ENCODE measurements at places on chromosomes 3 and 15. TPM values are rescaled to one million over a fixed set of nuclear protein-coding genes. Genes with fewer than 3 reads are reported as not detected.
A peak's percentile ranks its signal among the peaks of the same experiment; 100 is the strongest.

DNA sequence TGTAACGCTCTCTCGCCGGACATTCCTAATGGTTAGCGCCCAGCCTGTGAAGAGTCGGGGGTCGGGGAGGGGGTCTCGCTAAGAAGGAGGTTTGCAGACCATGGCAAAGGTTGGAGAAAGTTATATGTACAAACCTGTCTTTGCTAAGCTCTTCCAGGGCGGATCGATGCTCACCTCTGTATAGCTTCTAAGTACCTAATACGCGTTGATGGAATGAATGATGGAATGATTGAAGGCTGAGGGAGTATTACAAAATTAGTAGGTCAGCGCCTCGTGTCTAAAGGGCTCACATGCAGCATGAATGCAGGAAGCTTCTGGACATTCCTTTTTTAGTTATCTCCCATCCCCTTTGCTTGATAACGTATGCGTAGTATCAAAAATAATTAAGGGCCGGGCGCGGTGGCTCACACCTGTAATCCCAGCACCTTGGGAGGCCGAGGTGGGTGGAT, 305 bp upstream of the KPNA1 start:
- no peak for DNase-seq

GRCh38 chr3:156014489-156014888, 105.9 kb upstream of the KCNAB1 start:
- no peak for DNase-seq

DNA sequence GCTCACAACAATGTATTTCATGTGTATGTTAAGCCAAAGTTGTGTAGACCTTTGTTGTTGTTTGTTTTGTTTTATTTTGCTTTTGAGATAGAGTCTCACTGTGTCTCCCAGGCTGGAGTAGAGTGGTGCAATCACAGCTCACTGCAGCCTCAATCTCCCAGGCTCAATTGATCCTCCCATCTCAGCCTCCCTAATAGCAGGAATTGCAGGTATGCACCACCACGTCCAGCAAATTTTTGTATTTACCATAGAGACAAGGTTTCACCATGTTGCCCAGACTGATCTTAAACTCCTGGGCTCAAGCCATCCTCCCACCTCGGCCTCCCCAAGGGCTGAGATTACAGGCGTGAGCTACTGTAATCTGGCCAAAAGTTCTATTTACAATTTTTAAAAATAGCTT, 2.7 kb downstream of the HERC1 start:
- DNase-seq = no peak

DNA sequence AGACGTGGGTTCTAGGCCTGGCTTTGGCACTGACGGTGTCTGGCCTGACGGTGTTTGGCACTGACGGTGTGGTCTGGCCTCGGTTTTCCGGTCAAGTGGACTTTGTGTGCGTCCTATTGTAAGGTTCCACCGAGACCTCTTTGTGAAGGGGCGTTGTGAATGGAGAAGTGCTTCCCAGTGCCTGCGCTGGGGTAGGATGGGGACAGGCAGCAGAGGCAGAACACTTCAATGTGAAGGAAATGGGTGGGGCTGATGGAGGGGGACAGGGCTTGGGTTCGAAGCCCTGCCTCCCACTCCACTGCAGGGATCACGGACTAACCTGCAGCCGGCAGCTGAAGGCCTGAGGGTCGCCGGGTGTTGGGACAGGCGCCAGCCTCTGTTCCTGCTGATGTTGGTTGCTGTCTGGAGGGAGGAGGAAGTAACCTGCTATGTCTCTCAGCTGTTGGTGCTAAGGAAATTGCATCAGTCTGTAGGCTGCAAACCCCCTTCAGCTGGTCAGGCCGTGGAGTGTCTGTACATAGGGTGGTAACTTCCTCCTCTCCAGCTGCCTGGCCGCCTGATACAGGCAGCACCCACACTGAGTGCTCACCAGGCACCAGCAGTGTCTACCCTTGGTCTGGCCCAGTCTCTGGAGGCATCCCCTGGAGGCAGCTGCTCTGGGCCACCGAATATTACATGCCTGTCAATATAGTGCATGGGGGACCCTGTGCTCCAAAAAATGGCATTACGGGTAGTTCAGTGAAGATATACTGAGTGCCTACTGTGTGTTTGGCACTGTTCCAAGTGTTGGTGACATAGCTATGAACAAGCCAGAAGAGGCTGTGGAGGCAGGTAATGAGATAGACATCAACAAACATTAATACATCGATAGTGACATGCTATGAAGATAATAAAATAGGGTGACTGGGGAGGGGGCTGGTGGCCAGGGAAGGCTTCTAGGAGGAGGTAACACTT, 1.1 kb downstream of the TM6SF1 start:
- no peak for DNase-seq

DNA sequence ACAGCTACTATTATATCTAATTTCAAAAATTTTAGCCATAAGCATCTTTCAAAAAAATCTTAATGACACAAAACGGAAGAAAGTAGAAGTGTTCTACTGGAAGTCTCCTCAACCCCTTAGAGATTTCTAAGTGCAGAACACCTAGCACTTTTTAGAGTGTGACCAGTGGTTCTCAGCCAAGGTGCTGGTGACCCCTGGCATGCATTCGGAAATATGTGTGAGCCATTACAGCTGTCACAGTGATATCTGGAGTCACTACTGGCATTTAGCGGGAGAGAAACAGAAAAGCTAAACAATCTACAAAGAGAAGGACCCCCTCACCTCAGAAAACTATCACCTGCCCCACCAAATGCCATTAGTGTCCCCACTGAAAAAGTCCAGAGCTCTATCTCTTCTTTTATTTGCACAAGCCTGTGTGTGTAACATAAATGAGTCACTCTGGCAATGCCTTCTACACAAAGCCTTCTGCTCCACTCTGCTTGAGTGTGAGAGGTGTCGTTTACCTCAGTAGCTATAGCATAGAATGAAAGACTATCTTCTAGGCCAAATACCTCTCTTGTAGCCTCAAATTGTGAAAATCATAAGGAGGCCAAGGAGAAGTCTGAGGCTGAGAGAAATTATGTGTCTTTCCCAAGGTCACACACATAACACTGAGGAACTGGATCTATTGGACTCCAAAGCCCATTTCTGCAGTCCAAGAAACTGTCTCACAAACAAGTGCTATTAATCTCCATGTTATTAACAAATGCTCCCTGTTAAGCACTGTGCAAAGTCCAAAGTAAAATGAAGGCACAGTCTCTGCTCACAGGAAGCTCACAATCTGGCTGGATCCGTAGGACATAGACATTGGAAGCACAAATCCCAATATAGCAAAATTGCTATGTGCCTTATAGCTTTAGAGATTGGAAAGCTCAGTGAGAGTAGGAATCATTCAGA, 28.5 kb upstream of the KCNMB2 start:
- no peak for DNase-seq

DNA sequence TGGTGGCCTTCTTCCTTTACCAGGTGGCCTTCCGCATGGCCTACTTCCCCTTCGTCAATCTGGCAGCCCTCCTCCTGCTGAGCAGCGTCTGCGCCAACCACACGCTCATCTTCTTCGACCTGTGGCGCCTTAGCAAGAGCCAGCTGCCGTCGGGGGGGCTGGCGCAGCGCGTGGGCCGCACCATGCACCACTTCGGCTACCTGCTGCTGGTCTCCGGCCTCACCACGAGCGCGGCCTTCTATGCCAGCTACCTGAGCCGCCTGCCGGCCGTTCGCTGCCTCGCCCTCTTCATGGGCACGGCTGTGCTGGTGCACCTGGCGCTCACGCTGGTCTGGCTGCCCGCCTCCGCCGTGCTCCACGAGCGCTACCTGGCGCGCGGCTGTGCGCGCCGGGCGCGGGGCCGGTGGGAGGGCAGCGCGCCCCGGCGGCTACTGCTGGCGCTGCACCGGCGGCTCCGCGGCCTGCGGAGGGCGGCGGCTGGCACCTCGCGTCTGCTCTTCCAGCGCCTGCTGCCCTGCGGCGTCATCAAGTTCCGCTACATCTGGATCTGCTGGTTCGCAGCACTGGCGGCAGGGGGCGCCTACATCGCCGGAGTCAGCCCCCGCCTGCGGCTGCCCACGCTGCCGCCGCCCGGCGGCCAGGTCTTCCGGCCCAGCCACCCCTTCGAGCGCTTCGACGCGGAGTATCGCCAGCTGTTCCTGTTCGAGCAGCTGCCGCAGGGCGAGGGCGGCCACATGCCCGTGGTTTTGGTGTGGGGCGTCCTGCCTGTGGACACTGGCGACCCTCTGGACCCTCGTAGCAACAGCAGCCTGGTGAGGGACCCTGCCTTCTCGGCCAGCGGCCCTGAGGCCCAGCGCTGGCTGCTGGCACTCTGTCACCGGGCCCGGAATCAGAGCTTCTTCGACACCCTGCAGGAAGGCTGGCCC, 9.9 kb downstream of the DISP2 start:
- DNase-seq = peak; percentile 87

DNA sequence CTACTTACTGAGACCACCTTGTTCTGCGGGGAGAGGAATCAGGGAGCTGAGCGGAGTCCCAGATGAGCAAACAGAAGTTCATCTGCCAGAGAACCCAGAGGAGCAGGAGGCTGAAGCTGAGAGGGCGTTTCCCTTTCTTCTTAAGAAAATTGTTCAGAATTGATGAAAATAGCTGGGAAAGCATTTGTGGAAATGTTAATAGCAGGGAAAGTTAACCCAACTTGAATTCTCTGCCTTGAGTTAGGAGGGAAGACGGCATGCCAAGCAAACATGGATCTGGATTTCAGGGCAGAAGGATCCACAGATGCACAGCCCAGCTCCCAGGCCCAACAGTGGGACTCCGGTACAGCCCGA, 23.2 kb downstream of the CRABP1 start:
- no peak for DNase-seq

DNA sequence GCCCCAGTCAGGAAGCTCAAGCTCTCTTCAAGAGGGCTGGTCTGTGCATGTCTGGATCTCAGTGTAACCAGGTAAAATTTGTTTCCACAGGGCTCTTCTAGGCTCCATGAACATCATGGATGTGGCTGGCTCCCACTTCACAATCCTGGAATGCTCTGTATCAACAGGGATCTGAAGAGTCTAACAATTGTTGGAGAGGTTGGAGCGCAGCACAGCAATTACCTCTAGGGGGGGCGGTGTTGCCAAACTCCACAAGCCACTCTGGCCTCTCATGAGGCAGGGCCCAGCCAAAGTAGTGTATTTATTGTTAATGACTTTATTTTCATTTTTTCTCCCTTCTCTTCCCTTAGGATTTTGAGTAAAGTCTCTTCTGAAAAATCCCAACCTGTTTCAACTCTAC, 6.1 kb upstream of the EIF2B5 start:
- DNase-seq = no peak

DNA sequence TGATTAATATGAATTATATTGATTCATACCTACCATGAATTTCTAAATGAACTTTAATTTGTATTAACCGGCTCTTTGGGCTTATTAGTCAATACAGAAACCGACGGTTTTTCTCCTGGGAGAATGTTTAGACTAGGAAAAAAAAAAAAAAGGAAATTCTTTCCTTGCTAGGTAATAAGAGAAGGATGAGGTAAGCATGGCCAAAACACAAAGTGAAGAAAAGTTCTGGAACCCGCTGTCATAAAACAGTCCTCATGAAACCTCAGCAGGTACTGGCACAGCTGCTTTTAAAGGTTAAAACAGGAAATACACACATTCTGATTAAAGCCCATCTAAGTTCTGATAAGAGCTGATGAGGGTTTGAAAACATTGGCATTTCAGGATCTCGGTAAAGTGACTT, 30.8 kb upstream of the PSTPIP1 start:
- DNase-seq = no peak

GRCh38 chr3:163821841-163822240, 1256.5 kb downstream of the SI start:
- no peak for DNase-seq

DNA sequence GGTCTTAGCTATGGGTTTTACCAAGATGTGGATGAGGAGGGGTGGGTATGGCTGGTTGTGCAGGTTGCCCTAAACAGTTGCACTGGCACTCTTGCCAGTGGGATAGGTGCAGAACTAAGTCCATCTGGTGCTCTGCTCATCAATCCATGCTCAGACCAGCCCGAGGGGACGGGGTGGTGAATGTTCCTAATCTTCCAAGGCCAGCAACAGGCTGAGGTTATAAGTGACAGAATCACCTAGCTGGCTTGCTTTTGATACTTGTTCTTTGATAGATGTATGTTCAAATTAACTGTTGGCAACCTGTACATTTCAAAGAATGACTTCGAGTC, 53.5 kb upstream of the CCR2 start:
- no peak for DNase-seq

DNA sequence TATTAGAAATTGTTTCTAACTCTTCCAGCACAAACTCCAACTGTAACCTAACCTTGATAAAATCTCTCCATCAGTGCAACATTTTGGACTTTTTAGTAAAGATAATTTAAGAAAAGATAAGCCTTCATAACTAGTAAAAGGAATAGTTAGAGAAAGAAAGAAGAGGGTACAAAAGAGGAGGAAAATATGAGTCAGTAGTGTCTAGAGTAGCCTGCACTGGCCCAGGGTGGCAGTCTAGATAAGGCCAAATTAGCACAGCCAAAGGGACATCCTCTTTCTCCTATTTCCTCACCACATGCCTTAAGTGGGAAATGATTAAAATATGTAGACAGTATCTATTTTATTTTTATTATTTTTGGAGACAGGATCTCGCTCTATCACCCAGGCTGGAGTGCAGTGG, 3.7 kb downstream of the PROS1 start:
- no peak for DNase-seq

- no peak for DNase-seq
Observed at GRCh38 chr15:60135961-60136360, 131.8 kb downstream of the FOXB1 start.

- DNase-seq = no peak
Observed at GRCh38 chr3:37694284-37694675, 167.4 kb upstream of the CTDSPL start.

DNA sequence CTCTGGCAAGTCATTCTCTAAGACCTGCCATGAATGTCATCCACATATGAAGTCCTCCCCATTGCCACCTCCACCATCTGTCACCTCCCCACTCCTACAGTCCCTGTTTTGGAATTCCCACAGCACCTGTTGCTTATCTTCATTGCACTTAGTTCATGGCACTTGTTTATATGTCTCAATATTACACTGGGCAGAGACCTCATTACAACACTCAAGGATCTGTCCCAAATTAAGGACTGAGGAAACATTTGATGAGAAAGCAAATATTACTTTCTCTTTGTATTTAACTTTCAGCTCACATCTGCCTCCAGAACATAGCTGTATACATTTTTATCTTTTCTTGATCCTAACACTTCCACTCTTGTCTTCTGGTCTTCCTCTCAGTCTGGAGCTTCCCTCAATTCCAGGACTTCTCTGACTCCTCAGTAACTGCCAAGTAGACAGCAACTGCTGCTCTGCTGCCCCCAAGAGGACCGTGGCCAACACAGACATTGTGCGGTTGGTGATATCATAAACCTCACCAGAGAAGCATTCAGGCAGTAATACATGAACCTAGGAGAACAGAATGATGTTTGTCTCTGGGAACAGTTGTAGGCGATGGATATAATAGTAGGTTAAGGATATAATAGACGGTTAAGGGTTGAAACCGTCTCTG, 45.0 kb upstream of the FGF12 start:
- peak; percentile 15 for DNase-seq

GRCh38 chr3:66255865-66256264, 35.1 kb downstream of the SLC25A26 start:
- DNase-seq = no peak

FHIT gene
- 2.1 TPM for total RNA-seq

IQSEC1 gene
- total RNA-seq = 9.7 TPM

TMEM87A gene
- 67.1 TPM for total RNA-seq

FBXW12 gene
- not detected for total RNA-seq

LOXL1 gene
- 10.4 TPM for total RNA-seq

DPPA2 gene
- not detected for total RNA-seq

Data from NCI-H460 (cell line).